ENCODE measurements at places on chromosomes 4 and X.

DNA sequence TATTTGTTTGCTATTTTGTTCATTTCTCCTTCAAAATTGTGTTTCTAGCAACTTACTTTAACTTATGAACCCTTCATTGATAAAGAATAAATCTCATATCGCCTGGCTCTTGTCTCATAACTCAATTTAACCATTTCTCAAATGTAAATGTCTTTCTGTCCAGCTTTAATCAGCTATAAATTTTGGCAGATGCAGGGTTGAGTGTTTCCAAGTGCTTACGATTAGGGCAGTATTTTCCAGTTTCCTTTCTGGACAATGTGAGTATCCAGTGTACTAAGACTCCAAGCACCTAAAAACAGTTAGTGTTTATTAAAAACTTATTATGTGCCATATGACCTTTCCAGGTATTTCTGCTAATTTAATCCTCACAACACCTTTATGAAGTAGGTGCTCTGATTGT lies 218.6 kb upstream of the GK2 start:
- no peak for DNase-seq

DNA sequence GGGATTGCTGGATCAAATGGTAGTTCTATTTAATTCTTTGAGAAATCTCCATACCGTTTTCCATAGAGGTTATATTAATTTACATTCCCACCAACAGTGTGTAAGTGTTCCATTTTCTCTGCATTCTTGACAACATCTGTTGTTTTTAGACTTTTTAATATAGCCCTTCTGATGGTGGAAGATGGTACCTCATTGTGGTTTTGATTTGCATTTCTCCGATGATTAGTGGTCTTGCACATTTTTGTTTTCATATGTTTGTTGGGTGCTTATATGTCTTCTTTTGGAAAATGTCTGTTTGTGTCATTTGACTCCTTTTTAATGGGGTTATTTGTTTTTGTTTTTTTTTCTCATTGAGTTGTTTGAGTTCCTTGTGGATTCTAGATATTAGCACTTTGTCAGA lies 75.3 kb upstream of the PUDP start:
- DNase-seq = no peak

DNA sequence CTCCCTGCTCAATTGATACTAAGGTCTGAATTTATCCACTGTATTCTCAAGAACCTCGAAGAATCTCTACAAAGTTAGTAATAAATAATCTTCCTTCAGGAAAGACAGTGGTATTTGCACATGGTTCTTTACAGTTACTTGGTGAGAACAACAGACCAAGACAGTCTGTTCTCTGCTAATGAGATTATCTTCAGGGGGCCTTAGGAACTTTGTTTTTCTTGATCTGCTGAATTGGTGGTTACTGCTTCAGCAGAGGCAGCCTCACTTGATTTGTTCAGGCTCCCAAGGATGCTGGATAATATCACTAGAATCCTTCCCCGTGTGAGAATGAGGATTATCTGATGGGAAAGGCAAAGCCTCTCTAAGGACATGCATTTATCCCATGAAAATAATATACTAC lies 64.8 kb downstream of the CBR4 start:
- no peak for DNase-seq

DNA sequence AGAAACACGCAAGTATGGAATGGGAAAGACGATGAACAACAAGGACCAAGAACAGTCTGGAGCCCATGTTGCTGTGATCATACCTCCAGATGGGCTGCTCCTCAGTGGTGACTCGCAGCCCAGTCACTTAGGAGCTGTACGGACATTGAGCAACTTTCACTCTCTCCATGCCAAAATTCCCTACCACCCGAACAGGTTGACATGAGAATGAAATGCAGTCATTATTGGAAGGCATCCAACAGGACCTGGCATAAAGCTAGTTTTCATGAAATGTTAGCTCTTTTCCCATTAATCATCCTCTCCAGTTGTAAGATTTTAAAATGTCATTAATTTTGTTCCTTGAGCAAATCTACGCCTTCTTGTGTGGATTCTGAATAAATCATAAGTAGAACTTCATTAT lies 82.7 kb upstream of the GPM6B start:
- peak; percentile 95 for DNase-seq

DNA sequence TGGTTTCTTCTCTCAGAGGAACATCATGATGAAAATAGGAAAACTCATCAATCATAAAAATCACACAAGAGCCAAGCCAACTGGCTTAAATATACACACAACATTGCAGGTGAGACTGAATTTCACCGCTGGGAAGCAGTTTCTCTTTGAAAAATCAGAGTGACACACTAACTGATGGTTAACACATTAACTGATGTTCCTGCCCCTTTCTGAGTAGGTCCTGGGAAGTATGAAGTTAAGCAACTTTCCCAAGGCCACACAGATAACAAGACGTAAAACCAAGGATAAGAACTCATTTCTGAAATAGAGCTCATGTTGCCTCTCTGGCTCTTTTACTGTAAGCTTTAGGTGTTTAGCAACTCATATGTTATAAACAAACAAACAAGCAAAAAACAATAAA lies 813.7 kb upstream of the HS3ST1 start:
- no peak for DNase-seq

DNA sequence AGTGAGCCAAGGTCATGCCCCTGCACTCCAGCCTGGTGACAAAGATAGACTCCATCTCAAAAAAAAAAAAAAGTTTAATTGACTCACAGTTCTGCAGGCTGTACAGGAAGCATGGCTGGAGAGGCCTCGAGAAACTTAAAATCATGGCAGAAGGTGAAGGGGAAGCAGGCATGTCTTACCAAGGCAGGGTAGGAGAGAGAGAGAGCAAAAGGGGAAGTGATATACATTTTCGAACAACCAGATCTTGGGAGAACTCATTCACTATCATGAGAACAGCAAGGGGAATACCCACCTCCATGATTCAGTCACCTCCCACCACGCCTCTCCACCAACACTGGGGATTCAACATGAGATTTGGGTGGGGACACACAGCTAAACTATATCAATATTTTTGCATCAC lies 315.2 kb upstream of the HTR2C start:
- DNase-seq = no peak

DNA sequence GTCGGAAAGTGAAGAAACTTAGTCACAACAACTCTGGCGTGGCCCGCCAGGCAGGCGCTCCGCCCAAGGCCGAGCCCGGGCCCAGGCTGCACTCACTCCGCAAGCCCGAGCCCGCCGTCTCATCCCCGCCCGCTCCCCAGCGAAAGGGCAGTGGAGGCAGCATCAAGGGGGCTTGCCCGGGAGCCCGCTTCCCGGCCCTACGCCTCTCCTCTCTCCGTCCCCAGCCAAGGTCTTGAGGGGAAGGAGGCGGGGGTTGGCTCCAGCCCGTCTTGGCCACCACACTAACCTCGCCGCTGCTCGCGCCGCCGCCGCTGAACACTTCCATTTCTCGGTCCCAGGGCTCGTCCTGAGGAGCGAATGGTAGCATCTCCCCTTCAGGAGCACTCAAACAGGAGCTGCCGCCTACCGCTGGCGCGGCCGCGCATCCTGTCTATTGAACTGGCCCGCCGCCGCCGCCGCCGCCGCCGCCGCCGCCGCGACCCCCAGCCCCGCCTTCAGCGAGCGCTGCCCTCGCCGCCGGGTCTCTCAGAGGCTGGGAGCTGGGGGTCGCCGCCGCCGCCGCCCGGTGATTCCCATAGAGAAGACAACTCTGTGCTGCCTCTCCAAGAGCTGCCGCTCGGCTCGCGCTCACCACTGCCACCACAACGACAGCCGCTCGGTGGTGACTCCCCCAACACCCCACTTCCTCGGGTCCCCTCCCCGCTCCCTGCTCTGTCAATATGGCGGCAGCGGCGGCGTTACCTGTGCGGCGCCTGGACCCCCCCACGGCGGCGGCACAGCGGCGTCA lies at the start of gene RPS6KA6:
Gene RPS6KA6 (minus strand): TSS at position 667 of the 787 bp plus-strand sequence. CDS start 300 bp downstream, at position 367.
- DNase-seq = no peak

DNA sequence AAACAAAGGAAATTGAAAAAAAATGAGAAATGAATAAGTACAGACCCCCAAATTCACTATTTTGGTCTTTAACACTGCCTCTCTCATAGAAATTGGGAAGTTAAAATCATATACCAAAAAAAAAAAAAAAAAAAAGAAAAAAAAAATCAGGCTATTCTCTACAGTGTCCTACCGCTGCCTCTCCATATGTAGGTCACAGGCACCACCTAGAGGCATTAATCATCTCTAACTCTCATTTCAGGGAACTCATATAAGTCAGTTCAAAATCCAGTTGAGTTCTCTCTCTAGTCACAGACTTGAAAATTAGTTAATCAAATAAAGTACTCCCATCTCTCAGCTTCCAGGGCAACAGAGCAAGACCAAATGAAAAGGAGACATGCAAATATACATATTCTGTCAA lies 47.9 kb downstream of the COX18 start:
- peak; percentile 48 for DNase-seq

GRCh38 chr4:183987987-183988392 lies 82.9 kb downstream of the STOX2 start:
- peak; percentile 88 for DNase-seq

DNA sequence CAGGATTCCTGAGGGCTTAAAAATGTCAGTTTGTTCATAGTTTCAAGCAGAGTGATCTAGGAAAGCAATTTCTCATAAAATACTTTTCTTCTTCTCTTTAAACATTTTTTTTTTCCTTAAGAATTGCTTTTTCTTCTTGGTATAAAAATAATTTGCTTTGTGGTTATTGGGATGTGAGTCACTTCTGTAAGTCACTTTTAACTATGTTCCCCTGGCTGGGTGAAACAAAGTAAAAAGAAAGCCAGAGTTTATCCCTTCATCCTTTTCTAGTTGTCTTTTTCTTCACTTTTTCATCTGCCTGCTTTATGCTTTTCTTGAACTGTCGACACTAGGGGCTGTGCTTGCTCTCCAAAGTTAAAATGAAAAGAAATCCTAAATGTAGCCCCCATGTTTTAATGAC lies 33.5 kb downstream of the ARSJ start:
- DNase-seq = peak; percentile 79

DNA sequence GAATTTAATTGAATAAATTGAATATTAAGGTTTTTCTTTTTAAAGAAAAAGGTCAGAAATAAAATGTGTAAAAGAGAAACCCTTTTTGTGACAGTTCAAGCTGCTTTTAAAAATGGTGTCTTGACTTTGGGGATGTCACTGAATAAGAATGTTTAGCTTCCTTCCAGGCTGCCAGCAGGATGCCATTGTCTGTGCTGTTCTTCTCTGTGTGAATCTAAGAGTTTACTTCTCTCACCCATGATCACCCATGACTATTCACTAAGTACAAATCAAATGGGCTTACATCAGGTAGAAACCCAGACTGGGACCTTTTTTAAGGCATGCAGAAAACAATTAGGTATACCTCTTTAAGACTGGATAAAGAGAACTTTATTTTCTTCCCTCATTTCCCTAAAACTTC lies 115.3 kb downstream of the DACH2 start:
- DNase-seq = no peak

GRCh38 chrX:37847733-37848197 lies 394 bp upstream of the DYNLT3 start:
- no peak for DNase-seq

- peak; percentile 65 for DNase-seq
These were observed 31.2 kb downstream of the LGI2 start for GRCh38 chr4:24999392-25000089.

DNA sequence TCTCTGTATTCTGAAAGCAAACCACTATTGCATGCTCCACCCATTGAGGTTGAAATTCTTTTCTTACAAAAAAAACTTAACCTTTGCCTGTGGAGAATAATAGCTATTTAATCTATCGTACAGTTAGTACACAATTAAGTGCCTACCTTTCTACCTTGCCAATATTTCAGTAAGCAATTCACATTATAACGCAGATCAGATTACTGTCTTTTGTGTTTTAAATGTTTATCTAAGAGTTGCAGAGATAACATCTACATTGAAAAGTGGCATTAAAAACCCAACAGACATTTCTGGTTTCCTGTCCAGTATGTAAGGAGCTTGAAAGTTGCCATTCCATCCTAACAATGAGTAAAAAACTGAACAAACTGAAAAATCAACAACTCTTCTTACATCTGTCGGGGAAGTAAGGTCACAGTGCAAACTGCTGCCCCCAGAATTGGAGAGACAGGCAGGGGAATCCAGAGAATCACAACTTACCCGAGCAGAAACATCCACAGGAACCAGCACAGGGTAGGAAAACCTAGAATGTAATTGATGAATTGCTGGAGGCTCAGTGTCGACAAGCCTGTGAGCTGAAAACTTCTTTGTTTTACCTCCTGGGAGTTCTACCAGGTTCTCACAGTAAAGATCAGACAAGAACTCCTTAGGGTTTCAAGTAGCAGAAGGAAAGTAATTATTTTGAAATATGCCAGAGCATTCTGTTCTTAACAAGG lies 27.3 kb upstream of the ACSL4 start:
- peak; percentile 38 for DNase-seq

DNA sequence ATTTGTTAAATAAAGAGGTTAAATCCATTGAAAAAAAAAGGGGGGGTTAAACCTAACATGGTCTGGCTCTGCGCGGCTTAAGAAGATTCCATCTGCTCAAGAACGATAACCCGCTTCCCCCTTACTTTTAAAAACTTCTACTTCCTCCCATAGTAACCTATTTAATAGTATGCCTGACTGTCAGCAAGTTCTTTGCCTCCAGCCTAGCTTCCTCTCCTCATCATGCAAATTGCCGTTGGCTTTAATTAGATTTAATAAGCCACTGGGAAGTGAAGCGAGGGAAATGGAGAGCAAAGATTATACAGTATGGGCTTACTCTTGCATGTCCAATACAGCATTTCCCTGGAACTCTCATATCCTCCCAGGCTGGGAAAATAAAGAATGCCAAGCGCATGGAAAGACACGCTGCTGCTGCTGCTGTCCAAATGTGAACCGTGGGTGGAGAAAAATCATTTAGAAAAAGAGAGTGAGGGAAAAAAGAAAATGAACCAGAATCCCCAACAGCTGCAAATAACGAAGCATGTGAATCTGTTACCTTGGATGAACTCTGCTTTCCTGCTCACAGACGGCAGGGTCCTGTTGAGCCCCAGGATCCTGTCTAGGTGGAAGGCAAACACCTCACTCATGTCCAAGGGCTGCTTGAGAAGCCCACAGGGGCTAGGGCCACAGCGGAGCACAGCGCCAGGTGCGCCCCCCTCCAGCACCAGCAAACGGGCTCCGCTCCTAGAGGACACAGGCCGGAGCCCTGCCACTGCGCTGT lies 2.7 kb downstream of the GASK1B start:
- DNase-seq = peak; percentile 48

- DNase-seq = no peak
These were observed 930.7 kb upstream of the PCDH10 start for GRCh38 chr4:132218406-132218805.

DNA sequence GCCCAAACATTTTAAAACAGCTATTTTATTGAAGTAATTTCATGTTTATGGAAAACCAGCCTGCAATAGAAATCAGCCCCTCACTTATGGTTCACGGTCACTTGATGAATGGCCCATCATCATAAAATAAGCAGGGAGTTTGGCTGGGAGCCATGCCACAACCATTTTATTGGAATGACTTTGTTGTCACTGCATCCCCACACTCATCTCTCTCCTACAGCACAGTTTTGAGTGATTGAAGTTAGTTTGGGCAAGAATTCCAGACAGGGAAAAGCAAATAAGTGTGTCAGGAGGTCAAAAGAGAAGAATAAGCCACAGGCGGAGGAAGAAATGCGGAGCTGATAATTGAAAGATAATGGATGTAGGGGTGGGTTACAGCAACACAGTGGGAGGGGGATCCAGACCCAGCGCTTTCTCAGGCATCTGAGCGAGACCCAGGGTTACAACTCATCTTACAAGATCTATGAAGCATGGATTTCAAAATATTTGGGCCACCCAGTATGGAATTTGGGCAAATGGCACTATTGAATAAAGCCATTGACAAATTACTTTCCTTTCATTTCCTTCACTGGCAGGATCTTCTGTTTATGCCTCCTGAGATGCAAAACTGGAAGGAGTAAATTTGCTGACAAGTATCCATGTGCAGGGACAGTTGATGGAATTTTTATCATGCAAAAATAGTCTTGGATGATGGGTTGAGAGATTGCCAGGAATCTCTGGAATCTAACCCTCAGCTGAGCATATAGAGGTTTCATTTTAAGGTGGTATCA lies 100.8 kb downstream of the SHROOM3 start:
- peak; percentile 94 for DNase-seq
